ENCODE measurements at places on chromosomes 12 and 14. TPM values are rescaled to one million over a fixed set of nuclear protein-coding genes. Genes with fewer than 3 reads are reported as not detected.

DENR gene
- total RNA-seq, result 36.9 TPM

DNA sequence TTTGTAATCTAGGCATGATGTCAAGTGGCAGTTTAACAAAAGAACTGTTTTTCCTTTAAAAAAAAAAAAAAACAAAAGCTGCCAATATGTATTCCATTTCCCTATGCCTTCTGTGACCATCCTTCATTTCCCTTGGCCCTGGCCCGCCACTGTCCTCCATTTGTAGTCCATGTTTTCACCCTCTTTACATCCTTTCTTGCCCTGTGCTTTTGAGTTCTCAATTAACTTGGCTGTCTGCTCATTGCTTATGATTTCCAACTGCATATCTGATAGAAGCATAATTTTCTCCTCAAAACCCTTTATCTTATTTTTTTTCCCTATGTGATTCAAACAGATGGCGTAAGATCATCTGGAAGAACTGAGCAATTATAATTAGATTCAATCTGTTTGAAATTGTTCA lies 297.5 kb downstream of the NAV3 start:
- no peak for DNase-seq

TAS2R42 gene
- not detected for total RNA-seq

- no peak for DNase-seq
Observed at GRCh38 chr14:30058401-30058800, 130.8 kb upstream of the PRKD1 start.

DNA sequence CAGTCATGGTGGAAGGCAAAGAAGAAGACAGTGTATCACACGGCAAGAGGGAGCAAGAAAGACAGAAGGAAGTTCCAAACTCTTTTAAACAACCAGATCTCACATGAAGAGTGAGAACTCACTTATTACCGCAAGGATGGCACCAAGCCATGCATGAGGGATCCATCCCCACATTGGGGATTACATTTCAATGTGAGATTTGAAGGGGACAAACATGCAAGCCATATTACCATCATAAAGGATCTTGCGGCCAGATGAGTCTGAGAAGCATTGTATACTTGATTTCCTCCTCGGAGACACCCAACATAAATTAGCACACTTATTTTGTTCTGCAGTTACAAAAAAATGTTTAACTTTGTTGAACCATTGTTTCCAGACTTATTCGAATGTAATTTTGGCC lies 66.5 kb downstream of the TBK1 start:
- no peak for DNase-seq

DNA sequence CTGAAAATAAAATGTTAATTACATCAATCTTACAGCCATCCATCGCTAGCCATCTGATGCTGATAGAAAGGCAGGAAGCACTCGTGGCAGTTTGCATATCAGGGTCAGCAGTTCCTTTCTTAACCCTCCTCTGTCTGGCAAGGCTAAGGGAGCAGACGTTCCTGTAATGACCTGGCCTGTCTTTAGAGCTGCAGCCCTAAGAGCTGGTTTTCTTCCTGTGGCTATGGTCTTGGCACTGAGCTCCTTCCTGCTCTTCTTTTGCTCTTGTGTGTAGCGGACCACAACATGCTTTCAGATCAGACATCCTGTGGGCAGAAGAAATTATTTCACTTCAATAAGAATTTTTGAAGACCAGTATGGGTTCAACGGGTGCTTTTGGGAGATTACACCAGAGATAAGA lies 170.4 kb downstream of the DAD1 start:
- no peak for DNase-seq

DNA sequence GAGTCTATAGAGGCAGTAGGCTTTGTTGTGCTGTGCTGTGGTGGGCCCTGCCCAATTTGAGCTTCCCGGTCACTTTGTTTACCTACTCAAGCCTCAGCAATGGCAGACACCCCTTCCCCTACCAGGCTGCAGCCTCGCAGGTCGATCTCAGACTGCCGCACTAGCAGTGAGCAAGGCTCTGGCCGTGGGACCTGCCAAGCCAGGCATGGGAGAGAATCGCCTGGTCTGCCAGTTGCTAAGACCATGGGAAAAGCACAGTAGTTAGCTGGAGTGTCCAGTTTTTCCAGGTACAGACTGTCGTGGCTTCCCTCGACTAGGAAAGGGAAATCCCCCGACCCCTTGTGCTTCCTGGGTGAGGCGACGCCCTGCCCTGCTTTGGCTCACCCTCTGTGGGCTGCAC lies 26.3 kb downstream of the ANO6 start:
- no peak for DNase-seq

DNA sequence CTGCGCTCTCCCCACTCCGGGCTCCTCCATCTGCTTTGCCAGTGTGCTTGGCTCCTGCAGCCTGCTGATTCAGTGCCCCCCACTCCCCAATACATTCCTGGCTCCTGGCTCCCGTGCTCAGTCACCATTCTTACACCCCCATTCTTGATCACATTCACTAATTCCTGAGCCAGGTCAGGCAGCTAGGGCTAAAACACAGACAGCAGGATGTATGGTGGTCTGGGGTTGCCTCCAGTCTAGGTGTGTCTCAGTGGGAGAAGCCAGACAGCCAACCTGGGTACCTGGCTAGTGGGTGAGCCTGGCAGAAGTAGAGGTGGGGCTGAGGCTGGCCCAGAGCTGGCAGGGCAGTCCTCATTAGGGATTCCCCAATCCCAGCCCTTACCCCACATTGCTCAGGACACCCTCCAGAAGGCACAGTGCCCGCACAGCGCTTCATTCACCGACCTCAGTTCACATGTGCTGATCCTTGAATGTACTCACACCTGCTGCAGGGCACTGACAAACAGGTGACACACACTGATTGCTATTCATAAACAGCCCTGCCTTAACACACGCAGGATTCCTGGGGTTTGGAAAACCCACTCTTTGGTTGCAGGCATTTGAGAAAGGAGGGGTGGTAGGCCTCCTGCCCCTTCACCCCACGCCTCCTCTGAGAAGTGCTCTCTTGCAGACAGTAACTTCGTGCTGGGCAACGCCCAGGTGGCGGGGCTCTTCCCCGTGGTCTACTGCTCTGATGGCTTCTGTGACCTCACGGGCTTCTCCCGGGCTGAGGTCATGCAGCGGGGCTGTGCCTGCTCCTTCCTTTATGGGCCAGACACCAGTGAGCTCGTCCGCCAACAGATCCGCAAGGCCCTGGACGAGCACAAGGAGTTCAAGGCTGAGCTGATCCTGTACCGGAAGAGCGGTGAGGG lies 1.7 kb downstream of the KCNH3 start:
- DNase-seq, result no peak

DNA sequence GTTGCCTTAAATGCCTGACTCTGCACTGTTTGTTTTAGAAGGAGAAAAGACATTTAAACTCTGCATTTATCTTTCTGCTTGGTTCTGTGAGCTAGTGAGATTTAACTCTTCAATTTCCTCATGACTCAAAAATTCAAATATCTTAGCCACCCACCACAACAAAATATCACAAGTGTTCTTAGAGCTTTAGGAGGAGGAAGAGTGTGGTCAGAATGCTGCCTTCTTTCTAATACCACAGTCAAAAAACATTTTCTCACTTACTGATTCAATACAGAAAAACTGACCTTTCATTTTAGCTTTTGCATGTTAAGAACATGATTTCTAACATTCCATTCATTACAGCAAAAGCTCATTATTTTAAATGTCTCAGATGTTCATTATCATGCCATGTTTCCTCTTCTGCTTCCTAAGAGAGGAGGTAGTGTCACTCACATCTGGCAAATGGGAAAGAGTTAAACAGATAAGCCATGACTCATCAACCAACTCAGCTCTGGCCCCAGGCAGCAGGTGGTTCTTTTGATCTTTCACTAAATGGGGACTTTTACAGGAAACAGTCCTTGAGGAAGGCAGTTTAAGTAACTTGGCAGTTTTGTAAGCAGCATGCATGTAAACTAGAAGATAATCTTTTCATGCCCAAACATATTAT lies 56.4 kb upstream of the RNU6-8 start:
- DNase-seq, result no peak

ALKBH2 gene
- total RNA-seq, result 5.4 TPM
